Fibroblast of lung (primary cell): ENCODE measurements at places on chromosomes 13 and 19. TPM values are rescaled to one million over a fixed set of nuclear protein-coding genes. Genes with fewer than 3 reads are reported as not detected.

Gene PCDH20
- under 0.01 TPM in 1 of 2 replicates, not detected in the other for total RNA-seq

Gene LAIR2
- not detected in 2 replicates for total RNA-seq

Gene CYP4F8
- total RNA-seq: not detected in 2 replicates

Gene SHANK1
- total RNA-seq: 1.8 and 7.9 TPM in 2 replicates

Gene CCDC70
- total RNA-seq: not detected in 2 replicates

Gene CPT1C
- total RNA-seq: 18.0 and 31.2 TPM in 2 replicates

Gene CGB5
- not detected in 2 replicates for total RNA-seq

Gene TMEM91
- 9.7 and 10.8 TPM in 2 replicates for total RNA-seq

Gene TGFBR3L
- total RNA-seq: 1.0 and 1.3 TPM in 2 replicates

GRCh38 chr19:47610902-47611301 lies 2.0 kb downstream of the BICRA start:
- peak; percentile 26 for DNase-seq

- DNase-seq: peak; percentile 58
Measured at GRCh38 chr13:34357435-34358232, 539.7 kb downstream of the RFC3 start.

- peak; percentile 13 for DNase-seq
Measured at GRCh38 chr19:16587833-16588823, 15.9 kb upstream of the SLC35E1 start.

- peak; percentile 41 for DNase-seq
Measured at GRCh38 chr13:110106726-110107125, 200.2 kb downstream of the COL4A1 start.

DNA sequence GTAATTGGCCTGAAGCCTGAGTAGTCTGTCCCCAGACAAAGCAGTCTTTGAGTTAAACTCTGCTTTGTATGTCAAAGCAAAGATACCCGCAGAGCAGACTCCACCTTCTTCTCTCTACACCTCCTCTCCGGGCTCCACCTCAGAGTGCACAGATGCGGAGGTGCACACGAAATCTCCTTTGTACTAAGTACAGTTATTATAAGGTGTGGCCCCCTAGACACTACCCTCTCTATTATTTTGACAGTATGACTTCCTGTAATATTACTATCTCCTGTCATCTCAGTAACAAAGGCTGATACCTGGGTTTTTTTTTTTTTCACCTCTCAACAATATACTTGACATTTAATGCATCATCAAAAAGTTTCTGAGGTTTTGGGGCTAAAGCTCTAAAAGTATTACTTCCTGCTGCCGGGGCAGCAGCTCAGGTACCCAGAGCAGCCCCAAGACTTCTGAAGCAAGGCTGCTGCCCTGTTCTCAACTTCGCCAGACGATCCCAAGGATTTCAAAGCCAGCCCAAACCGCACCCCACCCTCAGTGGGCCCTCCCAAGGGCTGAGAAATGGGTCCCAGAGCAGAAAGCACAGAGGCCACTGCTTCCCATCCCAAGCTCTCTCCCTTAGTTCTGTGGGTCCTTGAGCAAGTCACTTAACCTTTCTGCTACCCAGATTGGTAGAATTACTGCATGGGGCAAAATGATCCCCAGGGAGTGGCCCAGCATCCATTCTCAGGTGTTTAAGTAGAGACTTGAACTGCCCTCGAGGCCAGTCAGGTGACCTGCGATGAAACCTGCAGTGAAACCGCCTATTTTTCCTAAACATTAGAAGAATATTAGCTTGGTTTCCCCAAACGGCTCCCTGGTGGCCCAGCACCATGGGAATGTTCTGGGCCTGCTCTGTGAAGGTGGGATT lies 180.6 kb downstream of the FOXO1 start:
- no peak for DNase-seq

- no peak for DNase-seq
Measured at GRCh38 chr19:6161271-6161850, 25.9 kb downstream of the ACSBG2 start.

- DNase-seq: no peak
Measured at GRCh38 chr13:46197299-46198048, 14.3 kb upstream of the LRRC63 start.

DNA sequence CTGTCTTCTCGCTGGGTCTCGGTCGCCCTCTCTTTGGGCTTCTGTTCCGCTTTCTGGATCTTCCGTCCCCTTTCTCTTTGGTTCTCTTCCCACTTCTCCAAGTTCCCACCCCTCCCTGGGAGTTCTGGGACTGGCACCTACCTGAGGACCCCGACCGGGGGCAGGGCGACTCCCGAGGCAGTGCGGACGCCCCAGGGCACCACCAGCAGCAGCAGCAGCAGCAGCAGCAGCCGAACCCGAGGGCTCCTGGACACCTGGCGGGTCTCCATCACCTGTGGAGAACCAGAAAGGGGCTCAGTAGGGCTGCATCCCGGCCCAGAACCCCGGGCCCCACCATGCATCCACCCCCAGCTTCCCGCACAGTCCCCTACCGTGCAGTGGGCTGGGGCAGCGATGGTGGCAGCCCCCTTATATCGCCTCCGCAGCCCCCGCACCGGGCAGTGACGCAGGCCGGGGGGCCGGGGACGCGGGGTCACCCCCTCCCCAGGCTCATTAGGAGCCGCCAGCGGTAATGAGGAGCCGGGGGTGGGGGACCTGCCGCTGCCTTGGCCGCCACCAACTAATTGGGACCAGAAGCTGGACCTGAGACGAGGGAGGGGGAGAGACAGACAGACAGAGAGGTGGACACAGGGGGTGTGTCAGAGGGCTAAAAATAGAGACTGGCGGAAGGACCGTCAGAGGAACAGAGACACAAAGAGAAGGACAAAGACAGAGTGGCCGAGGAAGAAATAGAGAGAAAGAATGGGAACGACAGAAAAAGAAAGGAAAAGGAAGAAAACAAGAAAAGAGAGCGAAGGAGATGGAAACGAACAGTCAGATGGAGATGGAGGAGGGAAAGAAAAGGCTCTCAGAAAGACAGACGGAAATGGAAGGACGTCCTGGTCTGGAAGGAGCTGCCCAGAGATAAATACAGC lies at the start of gene PTH2:
TSS of gene PTH2 (minus strand) at position 371 of the 914 bp plus-strand sequence. CDS start at position 269, 102 bp downstream.
- DNase-seq: no peak

DNA sequence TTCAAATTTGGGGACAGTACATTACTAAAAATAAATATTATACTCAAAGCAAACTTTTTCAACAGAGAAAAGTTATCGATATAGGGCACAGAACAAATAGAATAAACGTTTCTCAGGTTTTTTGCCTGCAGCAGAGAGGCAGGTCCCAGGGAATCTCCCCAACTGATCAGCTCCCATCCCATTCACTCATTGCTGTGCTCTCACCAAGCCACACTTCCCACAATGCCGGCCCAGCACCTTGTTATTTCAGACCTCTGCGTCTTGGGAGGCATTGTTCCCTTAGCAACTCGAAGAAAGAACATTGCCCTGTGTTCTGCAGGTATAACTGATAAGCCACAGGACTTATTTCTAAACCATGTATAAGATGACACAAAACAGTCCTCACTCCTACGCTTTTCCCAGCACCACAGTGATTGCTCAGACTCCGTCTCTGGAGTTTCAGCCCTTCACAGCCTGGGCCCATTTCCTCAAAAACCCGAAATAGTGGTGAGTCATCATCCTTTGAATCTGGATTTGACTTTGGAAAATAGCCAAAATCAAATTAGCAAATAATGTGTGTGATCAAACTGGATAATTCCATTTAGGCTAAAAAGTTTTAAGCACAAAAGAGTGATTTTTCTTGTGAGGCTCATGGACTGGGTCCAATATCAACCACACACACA lies 100.4 kb downstream of the DCLK1 start:
- DNase-seq: peak; percentile 85

DNA sequence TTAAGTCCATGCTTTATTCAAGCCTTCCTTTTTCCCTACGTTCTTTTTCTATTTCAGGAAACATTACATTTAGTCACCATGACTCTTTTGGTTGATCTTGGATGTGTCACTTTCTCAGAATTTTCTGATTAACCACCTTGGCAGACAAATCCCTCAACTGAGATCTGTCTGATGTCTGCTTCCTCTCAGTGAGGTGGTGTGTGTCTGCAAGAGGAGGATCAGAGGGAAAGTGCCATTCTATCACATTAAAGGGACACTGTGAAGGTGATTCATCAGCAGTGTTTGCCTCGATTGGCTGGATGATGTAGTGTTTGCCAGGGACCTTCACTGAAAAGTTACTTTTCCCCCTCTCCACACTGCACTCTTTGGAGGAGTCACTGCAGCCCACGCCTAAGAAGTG lies 3.0 kb upstream of the CCNP start:
- no peak for DNase-seq

GRCh38 chr13:97768134-97768533 lies 185.3 kb upstream of the IPO5 start:
- DNase-seq: no peak

- peak; percentile 82 for DNase-seq
Measured at GRCh38 chr13:100361504-100361903, 227.1 kb downstream of the GGACT start.

DNA sequence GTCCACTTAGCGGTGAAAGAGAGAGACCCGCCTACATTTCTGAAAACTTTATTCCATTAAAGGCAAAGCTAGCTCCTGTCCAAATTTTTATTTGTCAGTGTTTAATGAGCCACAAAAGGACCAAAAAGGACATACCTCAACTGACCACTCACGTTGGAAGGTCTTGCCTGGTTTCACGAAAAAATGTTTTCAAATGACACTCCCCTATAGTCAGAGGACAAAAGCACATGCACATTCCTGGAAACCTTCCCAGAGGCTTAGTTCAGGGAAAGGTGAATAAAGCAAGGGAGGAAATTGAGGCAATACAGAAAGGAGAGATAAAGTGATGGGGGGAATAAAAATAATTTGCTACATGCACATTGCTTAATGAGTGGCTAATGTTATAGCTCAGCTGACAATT lies 55.6 kb downstream of the DOCK9 start:
- peak; percentile 70 for DNase-seq

DNA sequence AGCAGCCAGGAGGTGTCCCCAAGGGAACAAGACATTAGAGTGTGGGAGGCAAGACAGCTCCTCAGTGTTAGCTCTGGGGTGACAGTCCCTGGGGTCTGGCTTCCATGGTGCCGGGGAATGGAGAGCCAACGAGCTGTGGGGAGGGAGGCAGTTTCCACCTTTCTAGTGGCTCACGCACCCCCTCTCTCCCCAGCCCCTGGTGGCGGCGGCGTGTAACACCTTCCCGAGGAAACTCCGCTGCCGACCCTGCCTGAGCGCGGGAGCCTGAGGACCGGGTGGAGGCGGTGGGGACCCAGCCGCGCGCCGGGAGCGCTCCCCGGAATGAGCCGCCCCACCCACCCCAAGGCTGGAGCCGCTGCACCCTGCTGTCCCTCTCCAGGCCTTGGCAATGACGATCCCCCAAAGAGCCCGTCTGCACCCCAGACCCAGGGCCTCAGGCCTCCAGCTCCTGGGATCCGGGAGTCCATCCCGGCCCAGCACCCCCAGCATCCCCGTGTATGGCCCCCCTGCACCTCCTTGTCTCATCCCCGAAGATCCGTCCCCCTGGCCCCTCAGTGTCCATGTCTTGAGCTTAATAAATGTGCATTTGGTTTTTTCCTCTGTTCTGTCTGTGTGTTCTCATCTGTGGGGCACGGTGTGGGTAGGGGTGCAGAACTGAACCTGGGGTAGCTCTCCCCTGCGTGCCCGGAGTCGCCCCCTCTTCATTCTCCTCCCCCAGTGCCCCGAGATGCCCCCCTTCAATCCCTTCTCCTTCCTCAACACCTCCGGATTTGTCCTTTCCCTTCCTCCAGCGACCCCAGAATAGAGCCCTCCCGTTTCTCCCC lies 622 bp upstream of the FXYD5 start:
- DNase-seq: peak; percentile 33

- DNase-seq: peak; percentile 37
Measured at GRCh38 chr19:862581-863314, 3.3 kb downstream of the CFD start.

DNA sequence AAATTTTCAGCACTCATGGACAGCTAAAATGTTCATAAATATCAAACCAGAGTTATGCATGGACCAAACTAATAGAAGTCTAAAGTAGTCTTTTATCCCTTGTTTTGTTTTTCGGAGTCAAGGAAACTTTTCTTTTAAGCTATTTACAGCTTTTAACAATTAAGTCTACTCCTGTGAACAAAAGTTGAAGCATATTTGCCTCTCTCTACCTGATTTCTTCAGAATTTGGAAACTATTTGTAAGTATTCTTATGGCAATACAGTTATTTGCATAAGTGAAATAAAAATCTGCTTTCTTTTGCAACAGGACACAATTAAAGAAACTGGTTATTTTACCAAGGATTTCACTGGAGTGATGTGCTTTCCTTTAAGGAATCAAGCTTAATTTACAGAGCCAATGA lies 47.1 kb upstream of the ANKRD10 start:
- no peak for DNase-seq

DNA sequence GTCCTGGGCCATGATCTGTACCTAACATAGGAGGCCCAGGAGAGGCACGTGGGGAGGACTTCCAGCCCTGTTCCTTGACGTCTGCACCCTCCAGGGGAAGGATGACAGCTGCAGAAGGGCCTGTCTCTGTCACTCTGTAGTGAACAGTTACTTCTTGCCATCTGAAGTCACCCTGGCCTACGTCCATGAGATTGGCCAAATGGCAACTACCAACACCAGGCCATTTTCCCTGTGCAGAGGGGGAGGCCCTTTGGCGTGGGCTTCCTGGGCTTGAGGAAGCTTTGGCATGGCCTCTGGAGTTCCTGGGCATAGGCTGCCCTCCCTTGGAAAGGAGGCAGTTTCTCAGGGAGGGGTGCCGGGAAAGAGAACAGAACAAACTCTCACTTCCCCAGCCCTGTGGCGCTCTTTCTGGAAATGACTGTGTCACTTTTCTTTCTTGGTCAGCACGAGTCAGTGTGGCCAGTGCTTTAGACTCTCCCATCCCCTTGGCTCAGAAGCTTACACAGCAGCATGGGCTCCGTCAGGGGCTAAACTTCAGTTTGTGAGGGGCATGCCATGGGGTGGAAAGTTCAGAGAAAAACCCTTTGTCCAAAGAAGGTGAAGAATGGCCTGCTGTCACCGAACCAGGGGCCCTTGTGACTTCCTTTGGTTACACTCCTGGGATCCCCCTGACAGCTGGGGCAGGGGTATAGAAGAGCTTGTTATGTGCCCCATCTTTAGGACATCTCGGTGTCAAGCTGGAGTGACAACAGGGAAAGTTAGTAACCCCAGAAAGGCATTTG lies 5.3 kb downstream of the CARM1 start:
- DNase-seq: no peak

GRCh38 chr13:42333613-42334328 lies 61.8 kb downstream of the AKAP11 start:
- DNase-seq: peak; percentile 71

GRCh38 chr13:111011899-111012298 lies 97.0 kb upstream of the ANKRD10 start:
- no peak for DNase-seq

DNA sequence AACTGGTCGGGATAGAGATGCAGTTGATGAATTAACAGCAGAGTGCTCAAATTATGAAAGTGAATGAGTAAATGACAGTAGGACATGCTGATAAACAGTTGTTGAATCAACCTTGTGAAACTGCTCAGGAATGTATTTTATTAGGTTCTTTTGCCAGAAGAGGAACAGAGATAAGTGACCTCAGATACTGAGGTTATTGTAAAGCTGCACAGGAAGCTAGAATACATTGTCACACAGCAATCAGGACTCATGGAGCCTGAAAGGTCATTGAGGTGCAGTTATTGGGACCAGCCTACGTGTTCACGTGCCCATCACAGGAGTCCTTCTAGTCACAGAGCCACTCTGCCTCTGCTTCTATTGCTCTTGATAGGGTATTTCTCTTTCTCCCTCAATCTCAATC lies 47.5 kb upstream of the MED4 start:
- DNase-seq: no peak
